ENCODE measurements at places on chromosomes 12 and 14.

DNA sequence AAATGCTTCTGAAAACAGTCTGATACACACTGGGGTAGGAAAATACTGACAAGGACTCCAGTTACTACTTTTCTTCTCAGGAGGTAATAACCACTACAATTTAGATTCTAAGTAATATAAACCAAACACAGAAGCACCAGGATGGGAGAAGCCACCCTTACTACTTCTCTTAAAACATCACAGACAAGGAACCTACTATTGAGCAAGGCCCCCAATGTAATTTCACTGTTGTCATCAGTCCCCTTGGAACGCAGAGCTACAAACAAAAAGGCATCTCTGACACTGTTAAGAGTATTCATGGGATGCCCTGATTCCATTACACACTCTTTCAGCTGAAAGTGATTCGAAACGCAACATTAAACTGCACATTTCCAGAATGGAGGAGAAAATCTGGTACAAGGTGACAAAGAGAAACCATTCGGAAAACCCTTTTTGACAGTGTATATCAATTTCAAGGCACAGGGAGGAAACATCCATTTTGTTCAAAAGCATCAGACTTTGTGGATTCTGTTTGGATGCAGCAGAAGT, 185.9 kb downstream of the PPM1H start:
- DNase-seq: no peak

DNA sequence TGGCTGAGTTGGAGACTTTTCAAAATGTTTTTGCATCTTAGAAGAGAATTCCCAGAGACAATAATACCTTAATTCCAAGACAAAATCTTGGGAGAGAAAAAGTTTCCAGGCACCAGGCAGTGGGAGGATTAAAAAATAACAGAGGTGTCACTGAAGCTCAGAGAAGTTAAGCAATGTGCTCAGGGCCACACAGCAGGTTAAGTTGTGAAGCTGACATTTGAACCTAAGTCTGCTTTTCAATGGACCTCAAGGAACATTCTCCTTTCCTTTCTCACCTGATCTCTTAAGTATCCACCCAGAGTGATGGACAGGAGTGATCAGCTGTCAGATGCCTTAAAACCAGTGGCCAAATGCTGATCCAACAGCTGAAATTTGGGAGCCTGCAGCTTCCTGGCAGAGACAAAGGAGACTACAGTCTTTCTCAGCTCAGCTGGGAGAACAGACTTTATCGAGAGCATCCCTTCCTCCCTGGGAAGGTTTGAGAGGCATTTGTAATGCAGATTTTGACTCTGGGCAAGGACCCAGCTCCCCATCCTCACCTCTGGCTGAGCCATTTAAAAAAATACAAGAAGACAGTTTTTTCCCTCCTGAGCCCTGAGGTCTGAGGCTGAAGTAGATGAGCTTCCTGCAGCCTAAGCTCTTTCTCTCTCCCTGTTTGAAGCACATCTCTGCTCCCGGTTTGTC, 174.9 kb upstream of the RPH3A start:
- no peak for DNase-seq

DNA sequence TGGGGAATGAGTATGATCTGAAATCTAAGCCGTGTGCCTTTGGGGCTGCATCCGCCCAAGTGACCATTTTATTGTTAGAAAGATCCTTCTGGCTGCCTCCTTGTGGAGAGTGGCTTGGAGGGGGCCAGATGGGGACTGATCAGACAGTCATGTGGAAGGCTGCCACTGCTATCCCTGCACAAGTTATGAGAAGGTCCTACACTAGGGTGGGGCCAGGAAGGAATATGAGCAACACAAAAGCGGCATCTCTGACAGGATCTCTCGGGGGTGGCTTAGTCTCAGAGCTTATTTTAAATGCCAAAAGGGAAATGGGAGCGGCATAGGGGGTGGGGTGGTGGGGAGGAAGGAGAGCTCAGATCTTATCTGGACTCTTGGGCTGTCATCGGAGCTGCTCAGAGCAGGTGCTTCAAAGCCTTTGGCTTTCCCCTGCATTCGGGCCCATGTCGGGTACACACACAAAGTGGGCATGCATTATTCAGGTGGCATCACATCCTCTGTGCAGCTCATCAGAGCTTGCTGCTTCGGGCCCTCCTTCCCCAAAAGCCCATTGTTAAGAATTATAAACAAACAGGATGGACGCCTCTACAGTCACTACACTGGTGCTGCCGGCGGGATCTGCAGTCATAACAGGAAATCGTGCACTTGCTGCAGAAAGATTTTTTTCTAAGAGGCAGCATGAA, 805.4 kb downstream of the VRK1 start:
- no peak for DNase-seq

DNA sequence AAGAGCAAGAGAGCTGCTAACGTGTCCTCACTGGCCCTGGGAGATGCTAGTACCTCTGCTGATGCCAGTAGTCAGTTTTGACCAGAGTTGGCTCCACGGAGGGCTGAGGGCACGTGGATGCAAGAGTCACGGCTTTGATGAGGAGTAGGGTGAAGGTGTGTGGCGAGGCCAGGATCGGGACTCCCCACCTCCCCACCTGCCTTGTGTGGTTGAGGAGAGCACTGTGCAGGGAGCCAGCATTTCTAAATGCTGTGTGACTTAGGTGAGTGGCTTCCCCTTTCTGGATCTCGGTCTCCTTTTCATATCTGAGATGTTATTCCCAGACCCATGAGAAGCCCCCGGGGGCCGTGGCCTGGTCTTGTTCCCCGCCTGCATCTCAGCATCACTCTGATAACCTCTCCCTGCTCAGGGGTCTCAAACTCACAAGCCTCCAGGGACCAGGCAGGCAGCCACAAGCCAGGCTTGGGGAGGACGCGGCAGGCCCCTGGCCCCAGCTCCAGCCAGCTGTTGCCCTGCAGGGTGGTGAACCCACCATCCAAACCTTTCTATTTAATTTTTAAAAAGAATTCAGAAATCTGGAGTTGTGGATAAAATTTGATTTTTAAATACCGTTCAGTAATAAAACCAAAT, 32.1 kb downstream of the MVK start:
- DNase-seq: no peak

DNA sequence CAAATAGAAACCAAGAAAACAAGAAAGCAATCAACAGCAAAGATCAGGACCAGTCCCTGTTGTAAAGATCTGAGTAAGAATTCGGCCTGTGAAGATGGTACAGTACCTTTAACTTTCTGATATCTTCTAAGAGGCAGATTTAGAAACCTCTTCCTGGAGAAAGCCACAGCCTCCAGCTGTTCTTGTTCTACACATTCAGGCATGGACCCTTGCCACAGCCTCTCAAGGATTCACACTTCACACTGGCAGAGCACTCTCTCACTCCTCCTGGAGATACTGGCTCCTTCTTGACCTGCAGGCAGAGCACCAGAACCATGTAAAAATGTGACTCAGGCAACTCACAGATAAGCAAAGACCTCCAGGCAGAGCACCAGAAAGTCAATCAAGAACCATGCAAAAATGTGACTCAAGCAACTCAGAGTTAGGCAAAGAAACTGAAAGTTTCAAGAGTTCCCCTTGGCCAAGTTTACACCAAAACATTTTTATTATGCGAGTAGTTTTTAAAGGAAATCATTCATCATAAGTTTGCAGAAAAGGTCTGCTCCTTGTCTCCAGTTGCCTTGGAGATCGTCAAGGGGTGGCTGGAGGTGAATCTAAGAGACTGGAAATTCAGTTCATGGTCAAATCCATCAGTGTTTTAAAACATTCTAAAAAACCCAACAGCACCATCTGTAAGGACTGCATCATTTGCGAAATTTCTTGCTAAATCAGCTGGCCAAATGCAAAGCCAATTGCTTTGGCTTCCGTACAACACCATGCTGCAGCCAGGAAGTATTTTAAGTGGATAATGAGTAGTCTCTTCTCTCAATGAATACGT, 119.3 kb upstream of the MDM1 start:
- DNase-seq: no peak

GRCh38 chr12:80837342-80837978, 100.3 kb downstream of the LIN7A start:
- no peak for DNase-seq

GRCh38 chr12:82515652-82516051, 157.3 kb downstream of the METTL25 start:
- DNase-seq: no peak

DNA sequence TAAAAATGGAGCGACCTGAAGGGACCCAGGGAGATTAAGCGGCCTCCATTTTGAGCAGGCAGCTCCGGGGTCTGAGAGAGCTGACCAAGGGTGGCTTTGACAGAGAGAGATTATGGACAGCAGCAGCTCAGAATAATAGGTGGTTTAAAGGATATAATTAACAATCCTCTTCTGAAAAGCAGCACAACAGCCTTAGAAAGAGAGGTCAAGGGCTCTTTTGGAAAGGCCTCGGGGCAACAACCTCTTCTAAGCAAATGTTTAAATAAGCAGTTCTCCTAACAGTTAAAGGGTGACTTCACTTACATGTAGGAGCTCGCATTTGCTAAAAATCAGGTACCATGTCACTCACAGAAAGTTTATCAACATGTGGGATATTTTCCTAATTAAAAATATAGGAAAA, 87.2 kb upstream of the FRMD6 start:
- DNase-seq: no peak

- DNase-seq: no peak
These were observed 114.0 kb upstream of the TMEM132D start for GRCh38 chr12:130017591-130018449.

- DNase-seq: no peak
These were observed 16.3 kb downstream of the OR10P1 start for GRCh38 chr12:55653031-55653430.

DNA sequence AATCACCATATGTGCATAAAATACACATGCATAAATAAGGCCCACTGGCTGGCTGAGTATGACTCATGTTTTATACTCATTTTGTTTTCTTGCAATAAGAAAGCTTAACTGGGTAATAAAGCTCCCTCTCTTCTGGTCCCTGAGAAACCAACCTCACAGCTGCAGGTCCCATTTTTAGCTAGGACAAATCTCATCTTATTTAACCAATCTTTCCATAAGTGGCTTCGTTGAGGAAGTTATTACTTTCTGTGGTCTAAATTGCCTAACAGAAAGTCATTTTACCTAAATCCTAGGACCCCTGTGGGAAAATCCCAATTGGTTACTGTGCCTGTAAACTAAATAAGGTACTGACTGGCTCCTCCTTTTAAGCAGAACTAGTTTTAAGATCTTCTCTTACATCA, 232.8 kb upstream of the FBXO33 start:
- no peak for DNase-seq

DNA sequence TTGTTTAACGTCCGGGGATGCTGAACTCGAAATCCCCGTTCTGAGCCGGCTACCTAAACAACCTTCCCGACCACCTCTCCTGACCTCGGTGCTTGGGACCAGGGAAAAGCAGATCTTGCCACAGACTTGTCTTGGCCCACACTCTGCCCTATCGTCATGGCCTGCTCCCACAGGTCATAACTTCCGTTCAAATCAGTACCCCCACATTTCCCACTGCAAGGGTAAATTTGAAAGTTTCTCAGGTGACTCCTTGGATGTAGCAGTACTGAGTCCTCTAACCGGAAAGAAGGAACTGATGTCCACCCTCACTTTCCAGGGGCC, 612 bp upstream of the RBM23 start:
- DNase-seq: no peak

DNA sequence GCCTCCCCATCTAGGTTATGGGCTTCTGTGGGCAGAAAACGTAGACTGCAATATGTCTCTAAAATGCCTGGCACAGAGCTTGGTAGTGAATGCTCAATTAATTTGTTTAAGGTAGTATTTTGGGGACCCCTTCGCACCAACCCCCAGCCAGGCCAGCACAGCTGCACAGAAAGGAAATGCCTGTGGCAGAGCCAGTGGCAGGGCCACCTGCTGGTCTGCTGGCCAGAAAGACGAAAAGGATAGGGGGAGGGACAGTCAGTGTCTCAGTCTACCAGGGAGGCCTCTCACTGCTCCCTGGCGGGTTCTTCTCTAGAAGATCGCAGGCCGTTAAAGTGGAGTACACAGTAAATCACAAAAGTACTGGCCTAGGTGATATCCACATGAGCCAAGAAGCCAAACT, 3.5 kb downstream of the RAB15 start:
- no peak for DNase-seq

- DNase-seq: no peak
These were observed 3.5 kb upstream of the NFE2 start for GRCh38 chr12:54304187-54304810.

DNA sequence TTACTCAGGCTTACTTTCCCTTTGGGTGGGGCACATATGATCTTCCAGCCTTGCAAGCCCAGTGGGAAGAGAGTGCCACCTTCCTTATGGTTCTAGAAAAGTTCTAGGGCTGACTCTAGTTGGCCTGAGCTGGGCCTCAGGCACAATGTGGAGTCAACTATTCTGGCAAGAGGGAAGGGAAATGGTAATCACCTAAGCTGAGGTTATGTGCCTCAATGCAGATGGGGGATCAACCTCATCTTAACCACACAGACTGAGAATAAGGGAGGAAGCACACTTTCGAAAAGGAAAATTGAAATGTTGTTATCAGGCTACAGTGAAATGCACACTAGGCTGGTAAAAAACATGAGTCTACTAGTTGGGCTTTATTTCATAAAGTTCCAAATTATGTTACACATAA, 77.5 kb upstream of the RMST start:
- no peak for DNase-seq
